ENCODE measurements at places on chromosomes 2 and 18.
A peak's percentile ranks its signal among the peaks of the same experiment; 100 is the strongest.

GRCh38 chr2:164146441-164146840 is 410.6 kb upstream of the FIGN start:
- no peak overlapping the region for H3K27ac ChIP-seq
- H3K4me1 ChIP-seq = no peaks in the 10 kb centered on the region
- DNase-seq = no peak
- H3K27me3 ChIP-seq = no peaks in the 10 kb centered on the region
- H3K36me3 ChIP-seq = no peaks in the 10 kb centered on the region
- no peak overlapping the region for H3K4me3 ChIP-seq

- H3K27me3 ChIP-seq = no peaks in the 10 kb centered on the region
- peaks cover 31% of the 10 kb centered on the region for H3K4me1 ChIP-seq
- no peak for DNase-seq
- H3K36me3 ChIP-seq = no peaks in the 10 kb centered on the region
- no peak overlapping the region for H3K4me3 ChIP-seq
Measured at GRCh38 chr2:227482638-227483340, 10.8 kb downstream of the AGFG1 start.

DNA sequence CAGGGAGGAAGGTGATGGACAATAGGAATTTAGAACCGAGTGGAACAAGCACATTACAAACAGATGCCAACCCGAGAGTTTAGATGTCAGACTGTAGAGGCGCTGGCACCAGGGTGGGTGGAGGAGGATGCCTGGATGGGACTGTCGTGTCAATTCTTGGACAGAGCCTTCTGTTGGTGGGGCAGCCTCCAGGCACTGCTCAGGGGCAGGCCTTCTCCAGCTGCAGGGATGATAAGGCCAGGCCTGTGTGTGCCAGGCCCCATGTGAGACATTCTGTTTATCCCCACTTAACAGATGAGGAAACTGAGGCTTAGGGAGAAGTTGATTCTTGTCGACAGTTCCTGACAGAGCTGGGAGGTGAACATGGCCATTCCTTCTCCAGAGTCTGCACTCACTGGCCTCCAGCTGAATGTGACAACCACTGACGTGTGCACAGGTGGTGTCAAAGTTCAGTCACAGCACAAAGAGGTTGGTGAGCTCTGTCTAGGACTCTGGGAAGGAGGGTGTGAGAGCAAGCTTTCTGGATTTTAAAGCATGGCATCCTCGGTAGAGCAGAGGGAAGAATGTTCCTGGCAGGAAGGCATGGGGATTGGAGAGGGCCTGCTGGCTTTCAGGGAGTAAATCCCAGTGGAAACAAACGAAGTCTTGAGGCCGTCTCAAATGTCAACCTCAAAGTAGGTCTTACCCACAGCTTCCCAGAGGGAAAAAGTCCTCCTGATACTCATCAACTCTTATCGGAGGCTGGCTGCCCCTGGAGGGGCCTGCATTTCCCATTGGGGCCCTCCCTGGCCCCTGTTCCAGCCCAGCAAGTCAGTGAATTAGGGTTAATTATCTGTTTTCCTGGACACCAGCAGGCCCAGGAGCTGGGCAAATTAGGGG is 52.4 kb downstream of the GLI2 start:
- H3K27me3 ChIP-seq = no peaks in the 10 kb centered on the region
- no peak overlapping the region for H3K27ac ChIP-seq
- no peak for DNase-seq

GRCh38 chr2:102634831-102635241 is 15.5 kb downstream of the SLC9A2 start:
- H3K27me3 ChIP-seq = no peaks in the 10 kb centered on the region
- H3K4me1 ChIP-seq = no peaks in the 10 kb centered on the region
- H3K27ac ChIP-seq = no peak overlapping the region
- H3K36me3 ChIP-seq = no peaks in the 10 kb centered on the region
- no peak overlapping the region for H3K4me3 ChIP-seq

DNA sequence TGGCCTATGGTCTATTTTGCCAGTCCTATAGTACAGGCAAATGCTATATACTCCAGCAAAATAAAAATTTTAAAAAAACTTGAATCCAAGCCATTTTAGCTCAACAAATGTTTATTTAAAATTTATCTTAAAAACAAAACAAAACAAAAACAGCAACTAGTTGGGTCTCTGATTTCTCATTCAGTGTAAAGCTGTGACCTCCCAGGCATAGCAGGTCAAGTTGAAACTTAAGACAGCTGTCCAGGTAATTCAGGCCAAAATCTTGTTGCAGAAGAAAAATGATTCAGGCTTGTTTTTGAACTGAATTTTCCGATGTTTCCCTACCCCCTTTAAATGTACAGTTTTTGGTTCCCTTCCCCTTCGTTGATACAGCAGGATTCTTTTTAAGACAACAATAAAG is 58.5 kb downstream of the CABLES1 start:
- peaks cover 42% of the 10 kb centered on the region for H3K4me1 ChIP-seq
- no peak overlapping the region for H3K27ac ChIP-seq
- H3K36me3 ChIP-seq = peaks cover 5% of the 10 kb centered on the region
- DNase-seq = no peak

- no peaks in the 10 kb centered on the region for H3K36me3 ChIP-seq
- H3K27ac ChIP-seq = no peak overlapping the region
- no peaks in the 10 kb centered on the region for H3K27me3 ChIP-seq
- H3K4me1 ChIP-seq = no peaks in the 10 kb centered on the region
Measured at GRCh38 chr2:102297891-102298290, 13.5 kb upstream of the IL1RL1 start.

DNA sequence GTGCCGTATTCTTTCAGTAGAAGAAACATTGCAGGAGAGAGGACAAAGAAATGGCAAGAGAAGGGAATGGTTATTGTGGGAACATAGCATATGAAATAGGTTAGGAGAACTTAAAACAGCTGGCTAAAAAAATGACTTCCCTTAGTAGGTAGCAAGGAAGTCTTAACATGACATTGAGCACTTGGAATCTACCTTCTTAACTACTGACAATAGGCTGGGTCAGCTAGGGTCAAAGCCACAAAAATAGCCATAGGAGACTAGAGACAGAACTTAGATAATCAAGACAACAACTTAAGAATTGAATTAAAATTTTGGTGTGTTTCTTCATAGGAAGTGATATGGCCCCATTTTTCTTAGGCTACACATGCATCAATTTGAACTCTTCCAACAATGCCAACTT is 227.9 kb downstream of the TCF4 start:
- no peaks in the 10 kb centered on the region for H3K27me3 ChIP-seq
- H3K36me3 ChIP-seq = no peaks in the 10 kb centered on the region
- H3K4me1 ChIP-seq = peaks cover 5% of the 10 kb centered on the region
- H3K27ac ChIP-seq = no peak overlapping the region
- H3K4me3 ChIP-seq = no peak overlapping the region

GRCh38 chr18:66623821-66624220 is 19.9 kb upstream of the CDH19 start:
- no peaks in the 10 kb centered on the region for H3K36me3 ChIP-seq
- no peak for DNase-seq
- no peak overlapping the region for H3K27ac ChIP-seq
- H3K4me1 ChIP-seq = no peaks in the 10 kb centered on the region

GRCh38 chr2:152421521-152422370 is 86.8 kb downstream of the FMNL2 start:
- H3K27ac ChIP-seq = peak overlapping the region; percentile 64
- H3K36me3 ChIP-seq = no peaks in the 10 kb centered on the region
- peaks cover 33% of the 10 kb centered on the region for H3K4me1 ChIP-seq
- DNase-seq = no peak
- H3K27me3 ChIP-seq = no peaks in the 10 kb centered on the region
- H3K4me3 ChIP-seq = no peak overlapping the region

- no peak overlapping the region for H3K4me3 ChIP-seq
- DNase-seq = no peak
- H3K27me3 ChIP-seq = no peaks in the 10 kb centered on the region
- H3K36me3 ChIP-seq = no peaks in the 10 kb centered on the region
- H3K4me1 ChIP-seq = no peaks in the 10 kb centered on the region
Measured at GRCh38 chr2:3956406-3956805, 253.0 kb downstream of the DCDC2C start.

- no peak overlapping the region for H3K27ac ChIP-seq
- no peaks in the 10 kb centered on the region for H3K4me1 ChIP-seq
- no peaks in the 10 kb centered on the region for H3K27me3 ChIP-seq
- no peak for DNase-seq
- no peaks in the 10 kb centered on the region for H3K36me3 ChIP-seq
Measured at GRCh38 chr2:77034445-77034844, 487.7 kb downstream of the LRRTM4 start.

- H3K36me3 ChIP-seq = no peaks in the 10 kb centered on the region
- no peak overlapping the region for H3K4me3 ChIP-seq
- no peaks in the 10 kb centered on the region for H3K4me1 ChIP-seq
- no peaks in the 10 kb centered on the region for H3K27me3 ChIP-seq
- no peak overlapping the region for H3K27ac ChIP-seq
- no peak for DNase-seq
Measured at GRCh38 chr2:102940684-102941083, 178.9 kb downstream of the TMEM182 start.

DNA sequence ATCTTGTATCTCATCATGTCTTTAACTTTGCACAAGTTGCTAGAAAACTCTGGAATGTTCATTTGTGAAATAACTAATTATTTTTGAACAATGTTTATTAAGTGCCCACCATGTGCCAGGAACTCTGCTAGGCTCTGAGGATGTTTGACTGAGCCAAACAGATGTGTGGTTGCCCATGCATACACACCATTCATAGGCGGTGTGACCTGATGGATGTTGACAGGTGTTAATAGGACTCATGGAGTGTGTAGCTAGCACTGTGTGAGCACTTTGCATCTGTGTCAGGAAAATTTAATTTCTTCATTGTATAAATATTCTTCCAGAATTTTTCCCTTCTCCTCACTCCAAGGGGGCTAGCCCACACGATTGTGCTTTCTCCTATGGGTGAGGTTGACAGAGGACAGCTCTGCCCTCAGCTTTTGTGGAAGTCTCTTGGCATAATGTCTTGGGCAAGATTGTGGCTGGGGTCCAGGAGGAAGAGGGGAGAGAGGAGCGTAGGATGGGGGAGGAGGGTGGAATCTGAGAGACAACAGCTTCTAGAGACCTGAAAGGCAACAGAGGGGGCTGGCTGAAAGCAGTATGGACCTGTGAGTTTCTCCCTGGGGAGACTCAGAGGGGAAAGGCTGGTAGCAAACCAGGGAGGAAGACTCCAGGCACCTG is 214.6 kb upstream of the CXCR4 start:
- no peaks in the 10 kb centered on the region for H3K36me3 ChIP-seq
- no peaks in the 10 kb centered on the region for H3K27me3 ChIP-seq
- H3K4me3 ChIP-seq = no peak overlapping the region
- DNase-seq = no peak

- no peak overlapping the region for H3K27ac ChIP-seq
- no peak for DNase-seq
- H3K4me3 ChIP-seq = no peak overlapping the region
- H3K4me1 ChIP-seq = no peaks in the 10 kb centered on the region
Measured at GRCh38 chr2:60118061-60118460, 435.4 kb downstream of the BCL11A start.

DNA sequence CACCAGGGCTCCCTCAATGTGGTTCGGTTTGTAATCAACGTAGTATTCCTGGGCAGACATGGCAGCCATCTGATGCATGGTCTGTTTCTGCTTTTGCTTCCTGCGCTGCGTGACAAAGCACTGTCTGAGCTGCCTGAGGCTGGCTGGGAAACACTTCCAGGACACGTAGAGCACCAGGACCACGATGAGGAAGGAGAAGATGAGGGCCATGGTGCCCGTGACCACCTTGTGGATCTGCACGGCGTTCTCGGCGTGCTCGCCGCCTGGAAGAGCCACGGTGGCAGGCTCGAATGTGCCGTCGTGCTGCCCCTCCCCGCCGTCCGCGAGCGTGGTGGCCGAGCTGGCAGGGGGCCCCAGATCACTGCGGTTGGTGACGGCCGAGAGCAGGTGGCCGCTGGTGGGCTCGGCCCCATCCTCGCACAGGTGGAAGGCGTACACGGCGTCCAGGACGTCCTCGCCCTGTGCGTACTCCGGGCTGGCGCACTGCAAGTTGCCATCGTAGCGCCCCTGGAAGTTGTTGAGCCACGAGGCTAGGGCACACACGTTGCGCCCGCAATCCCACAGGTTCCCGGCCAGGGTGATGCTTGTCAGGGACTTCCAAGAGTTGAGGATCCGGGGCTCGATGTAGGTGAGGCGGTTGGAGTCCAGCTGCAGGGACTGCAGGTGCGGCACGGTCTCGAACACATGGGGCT is 2.1 kb downstream of the LRRTM1 start:
- H3K4me1 ChIP-seq = peaks cover 12% of the 10 kb centered on the region
- H3K36me3 ChIP-seq = no peaks in the 10 kb centered on the region
- H3K27me3 ChIP-seq = peaks cover 56% of the 10 kb centered on the region
- DNase-seq = no peak
- no peak overlapping the region for H3K27ac ChIP-seq

- DNase-seq = no peak
- H3K36me3 ChIP-seq = no peaks in the 10 kb centered on the region
- no peaks in the 10 kb centered on the region for H3K27me3 ChIP-seq
Measured at GRCh38 chr2:197889041-197889440, 84.6 kb downstream of the PLCL1 start.

- no peaks in the 10 kb centered on the region for H3K27me3 ChIP-seq
- no peak overlapping the region for H3K4me3 ChIP-seq
- DNase-seq = no peak
- H3K27ac ChIP-seq = peak overlapping the region; percentile 14
- peaks cover 27% of the 10 kb centered on the region for H3K36me3 ChIP-seq
Measured at GRCh38 chr2:16617282-16618266, 48.1 kb downstream of the CYRIA start.

GRCh38 chr2:31922542-31923408 is 88.0 kb downstream of the MEMO1 start:
- no peak for DNase-seq
- H3K27ac ChIP-seq = no peak overlapping the region
- no peaks in the 10 kb centered on the region for H3K27me3 ChIP-seq
- peaks cover 2% of the 10 kb centered on the region for H3K36me3 ChIP-seq
- H3K4me1 ChIP-seq = no peaks in the 10 kb centered on the region

DNA sequence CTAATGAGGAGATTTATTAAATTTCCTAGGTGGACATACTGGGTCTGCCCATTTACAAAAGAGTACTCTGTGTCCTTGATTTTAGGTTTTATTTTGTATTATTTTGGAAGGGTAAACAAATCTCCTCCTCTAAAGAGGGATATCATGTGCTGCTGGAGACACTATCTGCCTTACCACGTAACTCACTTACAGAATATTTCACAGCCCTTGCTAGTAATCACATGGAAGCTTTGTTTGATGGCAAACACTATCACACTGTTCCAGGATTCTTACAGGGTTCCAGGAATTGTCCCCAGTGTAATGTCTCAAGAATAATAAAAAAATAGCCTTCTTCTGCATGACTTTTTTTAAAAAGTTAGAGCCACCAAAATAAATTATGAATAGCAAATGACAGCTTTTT is 29.2 kb upstream of the ACVR1C start:
- no peaks in the 10 kb centered on the region for H3K4me1 ChIP-seq
- no peak for DNase-seq
- no peak overlapping the region for H3K4me3 ChIP-seq
- H3K36me3 ChIP-seq = no peaks in the 10 kb centered on the region

- no peak for DNase-seq
- no peak overlapping the region for H3K4me3 ChIP-seq
- no peaks in the 10 kb centered on the region for H3K36me3 ChIP-seq
Measured at GRCh38 chr2:200356857-200357384, 50.4 kb downstream of the SPATS2L start.

DNA sequence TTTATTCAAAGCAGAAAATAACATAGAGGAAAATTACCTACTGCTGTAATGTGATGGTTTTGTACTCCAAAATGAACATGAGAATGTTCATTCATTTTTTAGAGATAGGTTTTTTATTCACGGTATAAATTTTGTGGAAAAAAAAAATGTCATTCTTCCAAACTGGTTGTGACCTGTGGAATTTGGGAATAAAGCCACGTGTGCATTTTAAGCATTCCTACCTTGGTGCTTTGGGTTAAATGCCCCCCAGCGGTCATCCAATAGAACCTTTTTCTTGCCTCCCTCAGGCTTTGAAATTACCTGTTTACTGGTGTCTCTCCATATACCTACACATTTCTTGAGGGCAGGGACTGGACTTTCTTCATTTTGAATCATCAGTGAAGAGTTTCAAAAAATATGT is 740.7 kb downstream of the DPP10 start:
- no peak overlapping the region for H3K4me3 ChIP-seq
- H3K4me1 ChIP-seq = no peaks in the 10 kb centered on the region
- H3K36me3 ChIP-seq = no peaks in the 10 kb centered on the region
- H3K27me3 ChIP-seq = no peaks in the 10 kb centered on the region

Data from upper lobe of right lung (tissue), 1 donor.